ENCODE measurements at places on chromosomes 16 and 17. TPM values are rescaled to one million over a fixed set of nuclear protein-coding genes. Genes with fewer than 3 reads are reported as not detected.

DNA sequence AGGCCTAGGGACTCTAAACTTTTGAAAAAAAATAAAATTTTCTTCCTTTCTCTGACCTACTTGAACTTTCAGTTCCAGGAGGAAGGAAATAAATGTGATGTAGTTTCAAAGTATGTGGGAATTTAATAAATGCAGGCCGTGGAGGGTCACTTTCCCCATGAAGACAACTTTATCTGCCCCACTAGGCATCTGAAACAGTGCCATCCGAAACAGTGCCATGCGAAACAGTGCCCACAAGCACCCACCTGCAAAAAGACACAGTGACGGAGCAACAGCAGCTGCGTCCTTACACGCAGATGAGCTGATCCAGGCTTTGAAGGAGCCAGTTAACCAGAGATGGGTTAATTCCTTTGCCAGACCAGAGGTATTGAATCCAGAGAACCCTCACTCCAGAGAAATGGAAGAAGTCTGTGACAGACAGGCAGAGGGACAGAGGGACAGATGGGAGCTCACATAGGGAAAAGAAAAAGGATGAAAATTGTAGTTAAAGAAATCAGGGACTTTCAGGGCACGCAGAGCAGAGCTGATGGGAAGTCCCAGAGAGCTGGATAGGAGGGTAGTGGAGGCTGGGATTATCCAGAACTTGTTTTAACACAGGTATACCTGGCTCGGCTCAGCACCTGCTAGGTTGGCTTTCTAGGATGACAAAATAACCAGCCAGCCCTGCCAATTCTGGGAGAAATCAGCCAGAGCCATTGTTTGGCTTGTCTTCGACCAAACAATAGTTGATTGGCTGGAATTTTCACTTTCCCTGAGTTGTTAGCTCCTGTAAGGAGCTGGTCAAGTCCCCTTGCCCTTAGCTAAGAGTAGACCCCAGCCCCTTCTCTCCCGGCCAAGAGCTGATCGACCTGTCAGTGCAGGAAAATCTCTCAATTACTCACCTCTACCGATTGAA is 17.1 kb upstream of the HOXB13 start:
- H3K36me3 ChIP-seq: no peaks in the 10 kb centered on the region
- DNase-seq: no peak
- H3K4me1 ChIP-seq: peaks cover 7% of the 10 kb centered on the region
- H3K4me3 ChIP-seq: no peak overlapping the region
- H3K27me3 ChIP-seq: peaks cover 76% of the 10 kb centered on the region
- no peak overlapping the region for H3K27ac ChIP-seq

GRCh38 chr17:76679239-76679638 is 31.5 kb downstream of the MXRA7 start:
- no peak overlapping the region for H3K4me3 ChIP-seq
- no peaks in the 10 kb centered on the region for H3K36me3 ChIP-seq
- H3K4me1 ChIP-seq: peaks cover 1% of the 10 kb centered on the region
- no peaks in the 10 kb centered on the region for H3K27me3 ChIP-seq
- no peak overlapping the region for H3K27ac ChIP-seq

DNA sequence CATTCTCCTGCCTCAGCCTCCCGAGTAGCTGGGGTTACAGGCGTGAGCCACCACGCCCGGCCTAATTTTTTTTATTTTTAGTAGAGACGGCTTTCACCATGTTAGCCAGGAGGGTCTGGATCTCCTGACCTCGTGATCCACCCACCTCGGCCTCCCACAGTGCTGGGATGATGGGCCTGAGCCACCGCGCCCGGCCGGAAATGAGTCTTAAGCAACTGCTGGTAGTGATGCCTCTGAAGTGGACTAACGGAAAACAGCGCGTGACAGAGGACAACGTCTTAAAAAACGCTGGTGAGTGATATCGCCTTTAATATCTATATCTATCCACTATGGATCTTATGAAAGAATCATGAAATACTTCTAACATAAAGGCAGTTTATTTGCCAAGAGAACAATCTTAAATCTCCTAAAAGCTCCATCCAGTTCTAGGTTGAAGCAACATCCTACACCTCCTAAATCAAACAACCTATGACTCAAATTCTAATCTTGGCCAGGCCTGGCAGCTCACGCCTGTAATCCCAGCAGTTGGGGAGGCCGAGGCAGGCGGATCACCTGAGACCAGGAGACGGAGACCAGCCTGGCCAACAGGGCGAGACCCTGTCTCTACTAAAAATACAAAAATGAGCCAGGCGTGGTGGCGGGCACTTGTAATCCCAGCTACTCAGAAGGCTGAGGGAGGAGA is 69.8 kb downstream of the NXN start:
- H3K4me3 ChIP-seq: no peak overlapping the region
- peaks cover 14% of the 10 kb centered on the region for H3K27me3 ChIP-seq
- H3K27ac ChIP-seq: no peak overlapping the region
- DNase-seq: no peak
- H3K36me3 ChIP-seq: no peaks in the 10 kb centered on the region

The PRKCB gene
- total RNA-seq: 83.8 TPM

The PER1 gene
- 46.5 TPM for total RNA-seq

Data from activated CD4-positive, alpha-beta T cell treated with anti-CD3 and anti-CD28 coated beads for 36 hours (primary cell).